ENCODE measurements at places on chromosomes 4 and X. TPM values are rescaled to one million over a fixed set of nuclear protein-coding genes. Genes with fewer than 3 reads are reported as not detected.

GRCh38 chrX:17374619-17375366, at the start of gene NHS:
NHS (plus strand) TSS chrX:17375200; CDS start chrX:17375758, 558 bp downstream.
- no peak for DNase-seq

GRCh38 chr4:185033950-185034349, 15.7 kb downstream of the HELT start:
- no peak for DNase-seq

- DNase-seq = no peak
These were observed 141.1 kb downstream of the MOSPD2 start for GRCh38 chrX:15014281-15014680.

GRCh38 chr4:100162027-100162685, 28.1 kb downstream of the DDIT4L start:
- DNase-seq = no peak

GRCh38 chrX:2502668-2503519, 2.1 kb upstream of the DHRSX start:
- no peak for DNase-seq

- no peak for DNase-seq
These were observed 39.7 kb downstream of the PTPN13 start for GRCh38 chr4:86633854-86634253.

- DNase-seq = peak; percentile 5
These were observed 24.5 kb downstream of the DDIT4L start for GRCh38 chr4:100165809-100166208.

DNA sequence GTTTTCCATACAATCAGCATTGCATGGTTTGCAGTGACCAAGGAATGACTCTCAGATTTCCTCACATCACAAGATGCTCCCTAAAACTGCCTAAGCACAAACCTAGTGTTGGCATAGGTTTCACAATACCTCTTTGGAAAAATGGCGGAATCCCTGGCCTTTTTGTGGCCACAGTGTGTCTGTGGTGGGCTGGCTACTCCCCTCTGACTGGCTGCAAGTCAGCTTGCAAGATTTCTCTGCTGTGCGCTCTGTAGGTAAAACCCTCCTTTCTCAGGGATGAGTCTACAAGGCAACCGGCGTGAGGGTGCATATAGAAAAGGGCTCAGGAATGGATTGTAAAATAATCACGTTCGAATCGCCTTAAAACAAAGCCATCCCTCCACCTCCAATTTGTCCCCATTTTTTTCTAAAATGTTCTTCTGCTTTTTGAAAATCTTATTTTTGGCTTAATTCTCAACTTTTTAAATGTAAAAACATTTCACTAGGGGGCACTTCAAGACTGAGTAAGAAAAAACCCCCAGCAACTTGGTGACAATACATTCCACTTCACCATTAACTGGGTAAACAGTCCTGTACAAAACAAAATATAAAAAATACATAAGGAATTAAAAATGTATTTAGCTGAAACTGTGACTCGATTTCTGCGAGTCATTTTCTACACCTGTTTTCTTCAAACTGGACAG, 235.6 kb downstream of the STIM2 start:
- DNase-seq = no peak

DNA sequence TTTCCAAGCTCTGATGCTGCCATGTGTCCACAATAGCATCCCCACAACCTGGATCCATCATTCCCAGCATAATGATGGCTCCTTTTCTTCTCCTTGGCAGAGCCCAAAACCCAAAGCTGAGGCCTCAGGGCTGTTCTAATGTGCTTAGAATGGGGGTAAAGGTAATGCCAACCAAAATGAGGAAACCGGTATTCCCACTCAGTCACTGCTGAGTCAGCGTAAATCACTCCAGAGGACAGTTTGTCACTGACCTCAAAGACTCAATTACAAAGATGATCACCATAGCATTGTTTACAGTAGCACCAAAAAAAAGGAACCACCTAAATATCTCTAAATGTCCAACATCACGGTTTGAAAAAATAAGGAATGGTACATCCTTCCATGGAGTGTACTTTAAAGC, 41.2 kb downstream of the OTOP1 start:
- no peak for DNase-seq

GRCh38 chr4:121651597-121651996, 45.2 kb downstream of the ANXA5 start:
- no peak for DNase-seq

DNA sequence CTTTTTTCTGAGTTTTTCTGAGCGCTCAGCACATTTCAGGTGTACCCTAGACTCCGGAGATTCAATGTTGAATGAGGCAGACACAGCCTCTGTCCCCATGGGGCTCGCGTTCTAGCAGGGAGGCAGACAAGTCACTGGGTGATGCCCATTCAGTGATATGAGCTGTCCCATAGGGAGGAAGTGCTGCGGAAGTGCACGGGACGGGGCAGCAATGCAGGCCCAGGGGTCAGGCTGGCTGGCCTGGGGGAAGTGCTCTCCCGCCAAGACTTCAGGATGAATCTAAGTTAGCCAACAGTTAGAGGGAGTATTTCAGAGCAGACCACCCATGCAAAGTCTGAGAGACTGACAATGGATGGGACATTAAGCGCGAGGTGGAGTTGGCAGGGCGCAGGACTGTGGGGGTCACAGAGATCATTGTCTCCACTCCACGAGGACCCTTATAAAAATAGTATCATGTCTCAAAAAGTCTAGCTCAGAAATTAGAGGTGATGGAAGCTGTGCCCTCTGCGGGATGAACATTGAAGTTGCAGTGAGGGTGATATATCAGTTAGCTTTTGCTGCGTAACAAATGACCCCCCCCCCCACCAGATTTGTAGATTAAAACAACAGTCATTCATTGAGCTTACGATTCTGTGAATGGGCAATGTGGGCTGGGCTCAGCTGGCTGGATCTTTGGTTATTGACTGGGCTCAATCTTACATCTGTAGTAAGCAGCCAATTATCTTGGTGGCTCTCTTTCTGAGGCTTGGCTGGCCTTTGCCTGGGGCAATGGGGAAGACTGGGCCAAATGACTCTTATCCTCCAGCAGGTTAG, 16.4 kb downstream of the PSAPL1 start:
- DNase-seq = no peak

DNA sequence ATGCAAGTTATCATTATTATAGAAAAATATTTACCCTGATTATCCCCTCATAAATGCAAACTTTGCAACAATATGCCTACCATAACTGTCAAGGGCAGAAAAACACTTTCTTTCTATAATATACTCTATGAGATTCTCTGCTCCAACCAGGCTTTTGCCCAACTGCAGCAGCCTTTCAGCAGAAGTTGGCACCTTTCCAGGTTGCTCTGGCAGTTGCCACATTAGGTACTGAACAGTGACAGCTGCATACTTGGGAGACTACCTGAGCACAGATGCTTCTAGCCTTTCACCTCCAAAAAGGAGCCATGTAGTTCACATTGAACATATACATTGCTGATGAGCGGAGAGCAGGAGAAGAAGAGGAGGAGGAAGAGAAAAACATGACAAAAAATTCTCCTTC, 69.5 kb upstream of the BRWD3 start:
- no peak for DNase-seq

GRCh38 chr4:40264497-40264896, 67.7 kb downstream of the RHOH start:
- DNase-seq = no peak

GRCh38 chr4:154781126-154781982, at the start of gene RBM46:
RBM46 (plus strand) TSS chr4:154781272; CDS start chr4:154796753, 15,481 bp downstream.
- DNase-seq = no peak

GRCh38 chrX:95332530-95332929, 1352.1 kb upstream of the DIAPH2 start:
- DNase-seq = no peak

DNA sequence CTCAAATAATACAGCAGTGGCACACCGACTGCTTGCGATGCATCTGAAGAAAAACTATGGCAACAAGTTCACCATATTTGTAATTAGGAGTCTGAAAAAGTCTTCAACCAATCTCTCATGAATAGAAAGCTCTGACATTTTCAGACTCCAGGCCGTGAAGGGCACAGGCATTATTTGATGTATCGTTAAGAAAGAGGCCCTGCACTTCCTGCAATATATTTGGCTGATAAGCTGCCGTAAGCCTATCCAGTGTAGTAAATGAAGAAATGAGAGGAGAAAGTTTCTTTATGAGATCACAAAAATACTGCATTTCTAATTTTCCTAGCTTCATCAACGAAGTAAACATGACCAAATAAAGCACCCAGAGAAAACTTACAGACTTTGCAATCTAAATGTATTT, 613.8 kb upstream of the TECRL start:
- no peak for DNase-seq

GRCh38 chrX:115363372-115363771, 73.9 kb downstream of the LUZP4 start:
- no peak for DNase-seq

DNA sequence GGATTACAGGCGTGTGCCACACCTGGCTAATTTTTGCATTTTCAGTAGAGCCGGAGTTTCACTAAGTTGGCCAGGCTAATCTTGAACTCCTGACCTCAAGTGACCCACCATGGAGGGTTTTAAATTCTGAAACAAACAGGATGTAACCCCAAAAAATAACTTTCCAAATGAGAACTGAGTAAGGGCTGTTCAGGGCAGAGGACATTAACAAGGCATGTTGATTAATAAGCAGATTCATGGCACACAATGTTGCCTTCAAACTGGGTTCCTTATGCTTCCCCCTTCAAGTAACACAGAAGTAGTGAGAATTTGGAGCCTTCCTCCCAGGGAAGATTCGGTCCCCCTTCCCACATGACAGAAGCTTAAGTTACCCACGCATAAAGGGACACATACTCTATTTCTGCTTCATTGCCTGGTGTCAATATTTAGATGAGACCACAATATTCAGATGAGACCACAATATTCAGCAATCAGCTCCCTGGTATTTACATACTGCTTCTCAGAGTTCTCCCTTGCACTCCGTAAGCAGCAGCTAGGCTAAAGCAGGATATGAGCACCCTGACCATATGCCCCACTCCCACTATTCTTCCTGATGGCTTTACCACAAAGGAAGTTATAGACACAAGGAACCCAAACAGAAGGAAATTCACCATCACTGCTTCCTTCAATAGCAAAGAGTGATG, 21.4 kb downstream of the GRSF1 start:
- DNase-seq = no peak

GRCh38 chr4:7622371-7622770, 187.6 kb upstream of the PSAPL1 start:
- DNase-seq = no peak

GRCh38 chr4:8403976-8404375, 36.5 kb downstream of the ACOX3 start:
- no peak for DNase-seq

GRCh38 chr4:125440814-125441213, 126.1 kb downstream of the FAT4 start:
- no peak for DNase-seq

GRCh38 chr4:126603825-126604224, 1028.9 kb upstream of the INTU start:
- DNase-seq = no peak

DNA sequence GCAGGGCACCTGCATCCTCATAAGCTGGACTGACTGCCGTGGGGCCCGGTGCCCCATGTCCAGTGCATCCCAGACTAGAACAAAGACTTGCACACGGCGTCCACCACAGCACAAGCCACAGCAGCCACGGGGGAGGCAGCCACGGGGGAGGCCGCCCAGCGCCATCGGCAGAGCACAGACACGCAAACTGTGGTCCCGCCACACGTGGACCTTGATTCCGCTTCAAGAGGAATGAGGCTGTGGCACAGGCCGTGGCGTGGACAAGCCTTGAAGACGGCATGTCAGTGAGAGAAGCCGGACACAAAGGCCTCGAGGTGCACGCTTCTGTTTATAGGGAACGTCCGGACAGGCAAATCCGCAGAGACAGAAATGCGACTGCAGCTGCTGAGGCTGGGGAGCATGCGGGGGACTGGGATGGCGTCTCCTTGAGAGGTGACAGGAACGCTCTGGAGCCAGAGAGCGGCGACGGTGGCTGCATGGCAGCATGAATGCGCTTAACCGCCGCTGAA, 10.1 kb upstream of the CPLX1 start:
- DNase-seq = no peak

DNA sequence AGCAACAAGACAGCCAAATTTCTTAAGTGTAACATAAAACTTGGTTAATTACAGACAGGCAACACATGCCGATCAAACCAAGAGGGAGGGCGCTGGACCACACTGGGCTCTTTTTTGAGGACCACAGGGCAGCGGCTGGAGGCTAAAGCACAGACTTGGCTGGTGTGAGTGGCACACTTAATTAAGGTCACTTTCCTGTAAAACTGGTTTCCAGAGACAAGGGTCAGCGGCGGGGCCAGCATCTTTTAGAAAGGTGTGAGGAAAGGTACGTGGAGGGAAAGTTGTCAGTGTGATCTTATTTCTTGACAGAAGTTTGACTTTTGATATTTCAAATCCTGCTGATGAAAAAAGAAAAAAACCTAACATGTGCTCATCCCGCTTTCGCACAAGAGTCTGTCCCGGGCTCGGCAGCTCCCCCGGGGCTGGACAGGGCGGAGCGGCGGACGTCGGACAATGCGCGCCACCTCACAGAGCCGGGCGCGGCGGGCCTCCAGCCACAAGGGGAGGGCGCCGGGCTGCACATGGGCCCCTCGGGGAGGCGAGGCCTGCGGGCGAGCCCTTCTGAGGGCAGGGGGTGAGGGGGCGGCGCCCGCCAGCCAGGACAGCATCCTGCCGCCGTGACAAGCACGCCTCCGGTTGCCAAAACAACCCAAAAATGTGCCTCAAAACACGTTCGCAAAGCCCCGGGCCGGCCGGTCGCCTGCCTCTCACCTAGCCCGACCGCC, 660 bp upstream of the HSPA4L start:
- DNase-seq = no peak

- no peak for DNase-seq
These were observed 1148.8 kb downstream of the RAPGEF2 start for GRCh38 chr4:160251522-160252170.

DNA sequence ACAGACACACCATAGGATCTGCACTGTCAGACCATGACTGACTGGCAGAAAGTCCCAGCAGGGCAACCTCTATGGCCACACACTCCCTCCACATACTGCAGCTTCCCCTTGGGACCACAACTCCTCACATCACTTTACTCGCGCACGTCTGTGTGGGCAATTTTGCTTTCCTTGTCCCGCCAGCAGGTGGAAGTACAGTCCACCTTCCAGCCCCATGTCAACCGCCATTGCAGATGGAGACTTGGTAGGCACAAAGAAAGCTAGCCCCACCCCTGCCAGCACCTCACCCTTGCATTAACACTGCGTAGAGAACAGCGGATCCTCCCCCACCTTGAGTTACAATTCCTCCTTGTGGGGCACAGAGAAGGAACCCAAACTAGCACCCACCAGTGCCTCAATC, 74.4 kb upstream of the NAP1L2 start:
- no peak for DNase-seq

RASSF6 gene
- not detected for total RNA-seq

F8A1 gene
- 23.2 TPM for total RNA-seq

GRIA2 gene
- not detected for total RNA-seq

GALNTL6 gene
- not detected for total RNA-seq

SSX2 gene
- total RNA-seq = not detected

ADGRL3 gene
- total RNA-seq = not detected

SHOX gene
- not detected for total RNA-seq

MAGEE2 gene
- not detected for total RNA-seq

RAB9A gene
- 19.4 TPM for total RNA-seq

KCNE5 gene
- not detected for total RNA-seq

All from CD8-positive, alpha-beta T cell (primary cell).